ENCODE measurements at places on chromosomes 5 and 9.

- DNase-seq = no peak
Observed at GRCh38 chr5:68084396-68084795, 131.2 kb upstream of the PIK3R1 start.

DNA sequence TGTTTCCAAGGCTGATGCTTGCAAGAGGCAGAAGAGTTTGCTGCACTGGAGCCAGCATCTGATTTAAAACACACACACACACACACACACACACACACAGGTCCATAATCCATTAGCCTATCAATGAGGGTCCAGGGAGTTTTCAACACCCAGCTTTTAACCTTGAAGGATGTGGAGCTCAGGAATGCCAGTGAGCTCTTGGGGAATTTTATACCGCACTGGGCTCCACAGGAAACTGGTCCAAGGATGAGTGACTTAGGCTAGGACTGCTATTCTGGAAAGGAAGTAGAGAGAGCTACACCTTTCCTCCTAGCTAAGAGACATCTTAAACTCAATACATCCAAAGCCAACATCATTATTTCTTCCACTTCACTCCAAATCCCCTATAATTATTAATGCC is 942 bp upstream of the NRG2 start:
- DNase-seq = no peak

DNA sequence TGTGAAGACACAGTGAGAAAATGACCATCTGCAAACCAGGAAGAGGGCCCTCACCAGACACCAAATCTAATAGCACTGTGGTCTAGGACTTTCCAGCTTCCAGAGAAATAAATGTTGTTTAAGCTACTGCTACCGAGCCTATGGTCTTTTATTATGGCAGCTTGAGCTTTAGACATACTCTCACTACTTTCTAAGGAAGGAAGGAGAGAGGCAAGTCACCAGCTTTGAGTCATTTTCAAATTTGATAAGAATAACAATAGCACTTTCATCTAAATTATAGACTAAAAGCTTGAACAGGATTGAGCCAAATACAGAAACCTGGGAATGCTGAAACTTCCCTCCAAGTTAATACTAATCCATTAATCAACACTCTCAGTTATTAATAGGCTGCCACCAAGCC is 64.4 kb downstream of the PLPPR1 start:
- no peak for DNase-seq

DNA sequence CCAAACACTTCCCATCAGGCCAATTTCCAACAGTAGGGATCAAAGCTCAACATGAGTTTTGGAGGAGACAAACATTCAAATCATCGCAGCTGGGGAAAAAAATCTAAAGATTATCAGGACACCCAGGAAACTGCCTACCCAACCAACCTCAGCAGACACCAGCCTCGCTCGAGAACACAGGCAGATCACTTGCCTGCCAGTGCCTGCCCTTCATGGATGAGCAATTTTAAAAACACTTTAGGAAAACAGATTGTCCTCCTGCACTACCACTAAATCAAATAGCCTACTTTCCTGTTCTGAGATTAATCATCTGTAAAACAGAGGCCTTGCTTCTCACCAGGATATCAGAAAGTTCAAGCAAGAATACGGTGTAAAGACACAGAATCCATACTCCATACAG is 14.7 kb upstream of the TMEM174 start:
- DNase-seq = no peak

DNA sequence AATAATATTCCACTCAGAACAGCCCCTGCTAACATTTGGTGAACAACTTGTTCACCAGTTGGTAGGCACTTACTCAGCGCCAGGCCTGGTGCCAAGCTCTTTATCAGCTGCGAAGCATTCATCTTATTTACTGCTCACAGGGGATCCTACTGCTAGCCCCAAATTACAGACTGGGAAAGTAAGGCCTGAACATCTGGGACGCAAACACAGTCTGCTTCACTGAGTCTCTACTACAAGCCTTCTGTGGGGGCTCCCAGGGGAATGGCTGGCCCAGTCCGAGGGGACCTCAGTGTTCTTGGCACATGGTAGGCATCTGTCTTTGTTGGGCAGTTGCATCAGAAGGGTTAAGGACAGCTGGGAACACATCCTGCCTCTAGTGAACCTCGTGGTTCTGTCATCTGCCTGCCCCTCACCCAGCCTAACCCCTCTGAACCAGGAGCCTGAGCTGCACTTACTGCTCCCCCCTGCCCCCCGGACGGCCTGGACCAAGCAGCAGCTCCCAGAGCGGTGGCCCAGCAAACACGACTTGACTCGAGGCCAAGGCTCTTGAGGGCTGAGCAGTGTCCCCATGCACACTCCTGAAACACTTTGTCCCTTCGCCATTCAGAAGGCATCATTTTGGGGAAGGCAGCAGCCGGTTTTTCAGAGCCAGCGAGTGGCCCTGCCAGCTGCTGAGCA is at the start of gene PHYHD1:
Gene PHYHD1, plus strand, starts transcription at position 602 of the 678 bp plus-strand sequence. CDS start 1,342 bp downstream, outside the sequence.
- DNase-seq = no peak

GRCh38 chr5:120083851-120084542 is 380.1 kb upstream of the PRR16 start:
- no peak for DNase-seq

DNA sequence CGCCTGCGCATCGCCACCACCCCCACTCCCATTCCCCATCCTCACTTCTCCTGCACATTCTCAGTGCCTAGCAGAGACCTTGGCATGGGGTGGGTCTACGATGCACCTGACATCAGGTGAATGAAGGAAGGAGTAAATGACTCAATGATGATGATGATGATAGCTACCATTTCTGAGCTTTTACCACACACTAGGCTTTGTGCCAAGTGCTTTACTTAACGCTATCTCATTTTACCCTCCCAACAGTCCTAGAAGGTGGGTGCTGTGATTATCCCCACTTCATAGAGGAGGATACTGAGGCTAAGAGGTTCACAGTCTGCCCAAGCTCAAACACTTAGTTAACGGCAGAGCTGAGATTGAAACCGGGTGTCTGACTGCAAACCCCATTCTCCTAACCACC is 27.1 kb downstream of the CAMK2A start:
- DNase-seq = no peak

DNA sequence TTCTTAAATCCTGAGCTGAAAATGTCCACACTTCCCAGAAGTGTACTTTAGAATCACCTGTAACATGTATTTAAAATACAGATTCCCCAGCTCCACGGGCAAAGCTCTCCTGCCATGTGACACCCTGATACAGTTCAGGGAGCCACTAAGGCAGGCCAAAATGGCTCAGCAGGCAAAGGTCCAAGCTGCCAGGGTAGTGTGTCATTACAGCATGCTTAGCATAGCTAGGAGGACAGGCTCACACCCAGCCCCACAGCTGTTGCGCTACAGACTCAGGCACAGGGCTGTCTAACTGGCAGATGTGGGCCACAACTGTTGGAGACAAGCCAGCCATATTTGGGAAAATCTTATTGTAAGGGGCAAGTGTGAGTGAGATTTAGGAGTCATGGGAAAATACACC is 73.0 kb downstream of the C9orf85 start:
- DNase-seq = no peak

DNA sequence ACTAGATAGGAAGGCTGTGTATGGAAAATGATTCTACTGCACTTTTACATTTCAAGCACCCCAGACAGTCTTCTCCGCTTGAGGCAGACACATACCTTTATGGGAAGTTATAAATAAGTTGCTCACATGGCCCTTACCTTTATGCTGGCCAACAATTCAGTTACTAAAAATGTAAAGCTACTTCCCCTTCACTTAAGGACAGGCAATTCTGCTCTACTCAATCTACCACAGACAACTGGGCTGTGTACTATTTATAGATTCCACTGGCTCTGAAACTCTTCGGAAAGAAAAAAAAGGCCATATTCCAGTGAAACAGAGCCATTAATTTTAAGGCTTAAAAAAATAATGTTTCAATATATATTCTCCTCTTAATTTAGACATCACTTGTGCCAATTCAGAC is 59.4 kb downstream of the ELAVL2 start:
- no peak for DNase-seq

DNA sequence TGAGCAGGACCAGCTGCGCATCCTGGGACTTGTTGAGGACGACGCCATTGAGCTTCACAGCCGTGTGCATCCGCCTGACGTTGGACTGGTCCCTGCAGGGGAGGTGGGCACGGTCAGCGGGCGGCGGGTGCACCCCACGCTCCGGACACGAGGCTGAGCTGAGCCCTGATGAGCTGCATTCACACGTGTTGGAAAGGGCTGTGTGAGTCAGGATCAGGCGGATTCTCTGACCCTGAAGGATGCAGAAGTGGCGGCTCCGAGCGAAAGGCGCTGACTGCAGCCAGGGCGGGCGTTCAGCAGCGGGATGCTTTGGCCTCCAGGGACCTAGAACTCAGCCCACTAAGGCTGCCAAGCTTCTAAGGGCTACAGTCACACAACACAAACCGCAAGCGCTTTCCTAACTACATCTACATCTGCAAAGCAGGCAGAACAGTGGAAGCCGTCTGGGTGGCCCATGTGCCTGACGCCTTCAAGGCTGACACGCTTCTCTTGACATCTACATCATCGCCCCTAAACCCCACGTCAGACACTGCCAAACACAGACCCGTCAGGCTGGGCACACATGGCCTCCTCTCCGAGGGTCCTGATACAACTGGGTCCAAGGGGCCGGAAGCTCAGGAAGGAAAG is 44.9 kb downstream of the NKD2 start:
- DNase-seq = no peak

GRCh38 chr5:155532621-155533311 is 519.2 kb downstream of the KIF4B start:
- DNase-seq = no peak

GRCh38 chr5:66151491-66151890 is 7.4 kb downstream of the SREK1 start:
- no peak for DNase-seq

DNA sequence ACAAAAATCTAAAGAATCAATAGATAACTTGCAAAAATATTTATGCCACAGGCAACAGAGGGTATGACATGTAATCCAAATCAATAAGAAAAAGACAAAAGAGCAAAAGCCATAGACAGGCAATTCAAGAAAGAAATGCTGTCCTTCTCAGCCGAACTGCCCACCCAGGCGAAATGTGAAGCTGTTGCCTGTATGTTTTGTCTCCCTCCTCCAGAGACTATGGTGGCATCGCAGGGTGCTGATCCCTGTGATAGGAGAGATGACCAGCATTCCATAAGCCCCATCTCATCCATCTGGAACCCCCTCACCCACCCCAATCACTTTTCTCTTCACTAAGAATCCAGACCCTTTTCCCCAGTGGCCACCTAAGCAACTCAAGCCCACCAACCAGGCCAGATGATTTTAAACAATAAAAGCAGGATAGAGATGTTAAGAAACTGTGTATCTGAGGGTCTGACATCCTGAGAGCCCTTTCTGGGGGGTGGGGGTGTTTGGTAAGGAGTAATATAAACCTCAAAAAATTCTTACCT is 5.3 kb upstream of the ACSL6 start:
- DNase-seq = no peak

GRCh38 chr5:45279109-45279508 is 417.1 kb downstream of the HCN1 start:
- no peak for DNase-seq

GRCh38 chr5:140524003-140524402 is 23.5 kb upstream of the EIF4EBP3 start:
- no peak for DNase-seq

GRCh38 chr9:135514342-135515082 is 6.7 kb upstream of the LCN1 start:
- peak; percentile 32 for DNase-seq

DNA sequence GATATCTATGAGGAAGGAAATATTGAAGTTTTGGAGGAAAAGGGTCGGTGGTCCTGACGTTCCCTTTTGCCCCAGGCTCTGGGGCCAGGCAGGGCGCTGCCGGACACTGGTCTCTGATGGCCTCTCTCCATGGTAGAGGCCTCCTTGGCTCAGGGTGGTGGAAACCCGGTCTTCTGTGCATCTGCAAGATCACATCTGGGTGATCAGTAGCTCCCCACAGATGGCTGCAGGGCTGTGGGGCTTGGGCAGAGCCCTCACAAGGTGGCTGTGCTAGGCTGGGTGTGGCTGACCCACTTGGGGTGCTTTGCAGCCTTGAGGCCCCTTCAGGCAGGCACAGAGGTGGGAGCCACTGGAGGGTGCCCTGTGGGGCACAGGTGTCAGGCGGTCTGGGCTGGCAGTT is 53.9 kb upstream of the RNU6ATAC start:
- peak; percentile 35 for DNase-seq

GRCh38 chr9:114027159-114027862 is 50.8 kb downstream of the AMBP start:
- DNase-seq = no peak

DNA sequence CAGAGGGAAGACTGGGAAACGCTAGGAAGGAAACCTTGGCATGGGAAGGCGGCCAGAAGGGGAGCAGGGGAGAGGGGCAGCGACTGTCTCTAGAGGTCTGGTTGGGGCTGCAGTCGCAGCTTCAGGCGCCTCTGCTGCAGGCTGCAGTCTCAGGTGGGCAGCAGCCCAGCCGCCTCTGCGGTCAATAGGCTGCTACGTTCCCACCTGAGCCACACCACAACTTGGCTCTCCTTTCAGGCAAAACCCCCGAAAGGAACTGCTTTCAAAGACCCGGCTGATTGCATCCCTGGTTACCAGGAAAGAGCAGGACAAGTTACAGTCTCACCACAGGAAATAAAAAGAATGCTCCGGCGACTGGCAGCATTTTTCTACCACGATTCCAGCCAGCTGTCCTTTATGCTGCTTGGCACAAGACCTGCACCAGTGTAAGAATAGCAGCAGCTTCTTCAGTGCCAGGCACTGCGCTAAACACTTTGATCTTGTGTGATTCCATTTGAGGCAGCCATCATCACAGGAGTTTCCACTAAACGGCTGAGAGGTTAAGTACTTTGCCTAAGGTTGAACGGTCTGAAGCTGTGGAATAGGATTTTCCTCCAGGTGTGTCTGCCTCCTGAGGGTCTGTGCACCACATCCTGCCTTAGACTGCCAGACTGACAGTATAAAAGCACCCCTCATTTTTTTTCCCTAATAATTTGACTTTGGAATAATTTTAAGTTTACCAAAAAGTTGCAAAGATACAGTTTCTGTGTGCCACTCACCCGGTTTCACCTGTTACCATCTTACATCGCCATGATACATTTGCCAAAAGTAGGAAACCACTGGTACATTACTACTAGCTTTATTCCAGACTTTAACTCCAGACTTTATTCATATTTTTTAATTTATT is 7.5 kb downstream of the RPS14 start:
- no peak for DNase-seq

GRCh38 chr5:133824661-133825254 is 143.7 kb downstream of the C5orf15 start:
- peak; percentile 32 for DNase-seq

- DNase-seq = no peak
Observed at GRCh38 chr9:108077556-108077955, 588.0 kb upstream of the KLF4 start.

All from sciatic nerve (tissue), 2 donors.